ENCODE measurements at places on chromosomes 4 and X. TPM values are rescaled to one million over a fixed set of nuclear protein-coding genes. Genes with fewer than 3 reads are reported as not detected.

- no peak for DNase-seq
Observed at GRCh38 chrX:17584248-17584681, 153.0 kb upstream of the SCML1 start.

GRCh38 chr4:125387770-125388169 lies 73.0 kb downstream of the FAT4 start:
- no peak for DNase-seq

DNA sequence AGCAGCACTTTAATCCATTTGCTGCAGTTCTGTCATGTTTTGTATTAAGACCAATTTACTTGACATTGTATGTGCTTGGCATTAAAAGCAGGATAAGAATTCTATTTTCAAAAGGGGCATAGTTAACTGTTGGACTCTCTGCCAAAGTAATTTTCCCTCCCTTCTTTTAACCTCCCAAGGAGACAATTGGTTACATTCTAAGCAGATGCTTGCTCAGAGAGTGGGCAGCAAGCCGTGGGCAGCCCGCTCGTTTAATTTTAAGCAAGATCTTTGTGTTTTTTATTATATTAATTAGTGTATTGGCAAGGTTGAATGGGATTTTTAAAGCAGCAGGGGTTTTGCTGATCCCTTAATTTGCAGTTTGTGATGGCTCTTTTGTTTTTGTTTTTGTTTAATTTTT lies 37.1 kb upstream of the KLHL8 start:
- no peak for DNase-seq

DNA sequence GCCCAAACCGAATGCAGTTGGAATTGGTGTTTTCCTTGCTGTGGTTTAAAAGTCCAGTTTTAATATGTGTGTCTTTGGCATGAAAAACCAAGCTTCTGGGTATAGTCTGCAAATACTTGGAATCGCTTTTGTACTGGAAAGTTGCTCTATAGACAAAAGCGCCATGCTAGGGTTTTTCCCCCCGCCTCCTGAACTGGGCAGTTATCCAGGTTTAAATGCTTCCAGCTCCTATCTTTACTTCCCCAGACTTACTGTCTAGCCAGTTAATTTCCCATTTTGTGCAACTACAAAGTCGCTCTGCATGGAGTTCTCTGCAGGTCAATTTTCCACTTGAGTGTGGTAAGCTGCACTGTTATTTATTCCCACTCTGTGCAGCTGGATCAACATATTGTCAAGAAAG lies 2.7 kb downstream of the RASL11B start:
- DNase-seq, result no peak

IDH3G gene
- 65.4 TPM for total RNA-seq

GRCh38 chrX:119145241-119145653 lies 17.6 kb upstream of the KIAA1210 start:
- DNase-seq, result peak; percentile 43

KLB gene
- not detected for total RNA-seq

TRAM1L1 gene
- total RNA-seq, result 0.75 TPM

TRIM61 gene
- total RNA-seq, result 0.26 TPM

GRCh38 chr4:186693159-186693815 lies 30.4 kb downstream of the FAT1 start:
- DNase-seq, result peak; percentile 92

DNA sequence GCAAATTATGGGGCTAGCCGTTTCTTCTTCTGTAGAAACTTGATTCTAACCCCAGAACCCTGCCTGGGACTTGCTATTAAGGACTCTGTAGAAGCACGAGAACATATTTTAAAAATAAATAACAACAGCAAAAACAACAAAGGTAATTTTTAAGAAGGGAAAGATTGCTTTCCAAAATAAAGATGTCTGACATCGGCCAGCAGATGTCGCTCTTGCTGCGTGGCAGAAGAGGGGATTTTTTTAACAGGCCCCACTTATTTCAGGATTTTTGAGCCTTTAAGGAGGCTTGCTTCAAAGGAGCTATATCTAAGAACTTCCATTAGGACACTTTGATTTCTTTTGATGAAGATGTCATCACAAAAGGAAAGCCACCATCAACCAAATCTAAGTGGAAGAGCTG lies 62.8 kb upstream of the EGFL6 start:
- peak; percentile 65 for DNase-seq

- DNase-seq, result no peak
Observed at GRCh38 chr4:164508097-164508496, 245.8 kb upstream of the SMIM31 start.

- DNase-seq, result no peak
Observed at GRCh38 chrX:150156615-150157014, 206.5 kb upstream of the MAMLD1 start.

DKK2 gene
- 0.07 TPM for total RNA-seq

GRCh38 chrX:130869239-130869638 lies 33.8 kb downstream of the ENOX2 start:
- DNase-seq, result no peak

DNA sequence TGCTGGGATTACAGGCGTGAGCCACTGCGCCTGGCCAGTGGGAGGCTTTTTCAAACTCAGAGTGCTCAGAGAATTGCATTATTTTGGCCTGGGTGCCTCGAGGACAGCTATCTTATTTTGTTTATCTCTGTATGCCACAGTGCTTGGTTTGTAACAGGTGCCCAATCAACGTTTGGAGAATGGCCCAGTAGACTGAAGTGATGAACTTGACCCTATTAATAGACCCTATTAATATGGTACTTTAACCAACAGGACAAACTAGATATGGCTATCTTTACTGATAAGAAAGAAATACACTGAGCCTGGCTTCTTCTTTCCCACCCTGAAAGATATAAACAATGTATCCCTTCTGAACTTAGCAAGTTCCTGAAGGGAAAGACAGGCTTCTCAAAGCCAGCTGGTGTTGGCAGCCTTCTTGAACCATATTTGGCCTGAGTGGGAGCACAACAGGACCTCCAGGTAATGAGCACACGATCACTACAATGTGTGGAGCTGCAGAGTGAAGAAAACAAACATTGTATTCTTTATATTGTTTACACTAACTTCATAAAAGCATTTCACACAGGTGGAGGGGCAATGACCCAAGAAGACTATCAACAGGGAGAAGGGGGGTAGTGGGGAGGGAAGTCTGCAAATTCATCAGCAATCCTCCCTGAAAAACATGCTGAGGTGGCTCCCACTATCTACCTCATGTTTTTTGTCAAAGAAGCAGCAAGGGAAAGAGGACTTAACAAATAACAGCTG lies 41.7 kb downstream of the PRPS1 start:
- DNase-seq, result no peak
